ENCODE measurements at places on chromosomes 11 and 22.

DNA sequence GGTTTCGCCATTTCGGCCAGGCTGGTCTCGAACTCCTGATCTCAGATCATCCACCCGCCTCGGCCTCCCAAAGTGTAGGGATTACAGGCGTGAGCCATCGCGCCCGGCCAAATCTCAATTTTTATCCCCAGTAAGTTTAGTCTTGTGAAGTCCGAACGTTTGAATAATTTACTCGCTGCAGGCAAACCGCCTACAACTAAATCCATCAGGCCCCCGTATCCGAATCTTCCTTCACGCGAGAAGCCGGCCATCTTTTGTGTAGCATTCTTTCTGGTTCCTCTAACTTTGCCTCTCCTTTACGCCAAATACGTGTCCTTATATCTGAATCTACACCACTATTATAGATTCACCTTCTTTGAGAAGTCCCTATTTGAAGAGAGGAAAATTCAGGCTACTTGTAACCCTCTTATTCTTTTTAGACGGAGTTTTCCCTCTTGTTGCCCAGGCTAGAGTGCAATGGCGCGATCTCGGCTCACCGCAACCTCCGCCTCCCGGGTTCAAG, 581 bp upstream of the EIF3L start:
- peak; percentile 11 for DNase-seq

GRCh38 chr11:68598816-68599653, 85.3 kb upstream of the GAL start:
- no peak for DNase-seq

DNA sequence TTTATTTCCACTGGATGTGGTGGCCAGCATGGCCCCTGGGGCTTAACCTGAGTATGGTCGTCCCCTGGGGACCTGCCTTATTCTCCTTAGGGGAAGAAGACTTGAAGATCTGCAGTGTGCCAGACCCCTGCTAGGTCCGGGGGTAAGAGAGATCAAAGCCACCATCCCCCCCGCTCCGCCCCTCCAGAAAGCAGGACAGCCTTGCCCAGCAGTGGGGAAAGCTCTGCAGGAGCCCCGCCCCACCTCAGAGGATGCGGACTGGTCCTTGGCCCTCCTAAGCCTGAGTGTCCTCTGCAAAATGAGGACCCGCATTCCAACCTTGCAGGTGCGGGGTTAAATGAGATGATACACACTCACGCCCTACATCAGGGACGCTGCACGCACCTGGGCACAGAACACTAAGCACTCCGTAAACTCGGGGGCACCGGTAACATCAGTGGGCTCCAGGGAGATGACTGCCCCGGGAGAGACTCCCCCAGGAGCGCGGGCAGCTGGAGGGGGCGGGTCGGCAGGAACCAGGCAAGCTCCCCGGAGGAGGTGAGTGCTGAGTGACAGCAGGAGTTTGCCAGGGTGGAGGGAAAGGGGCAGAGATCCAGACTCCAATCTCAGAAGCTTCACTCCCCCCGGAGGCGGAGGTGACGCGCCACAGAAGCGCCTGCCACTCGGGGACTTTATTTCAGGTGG, 564 bp upstream of the ANO1 start:
- no peak for DNase-seq

DNA sequence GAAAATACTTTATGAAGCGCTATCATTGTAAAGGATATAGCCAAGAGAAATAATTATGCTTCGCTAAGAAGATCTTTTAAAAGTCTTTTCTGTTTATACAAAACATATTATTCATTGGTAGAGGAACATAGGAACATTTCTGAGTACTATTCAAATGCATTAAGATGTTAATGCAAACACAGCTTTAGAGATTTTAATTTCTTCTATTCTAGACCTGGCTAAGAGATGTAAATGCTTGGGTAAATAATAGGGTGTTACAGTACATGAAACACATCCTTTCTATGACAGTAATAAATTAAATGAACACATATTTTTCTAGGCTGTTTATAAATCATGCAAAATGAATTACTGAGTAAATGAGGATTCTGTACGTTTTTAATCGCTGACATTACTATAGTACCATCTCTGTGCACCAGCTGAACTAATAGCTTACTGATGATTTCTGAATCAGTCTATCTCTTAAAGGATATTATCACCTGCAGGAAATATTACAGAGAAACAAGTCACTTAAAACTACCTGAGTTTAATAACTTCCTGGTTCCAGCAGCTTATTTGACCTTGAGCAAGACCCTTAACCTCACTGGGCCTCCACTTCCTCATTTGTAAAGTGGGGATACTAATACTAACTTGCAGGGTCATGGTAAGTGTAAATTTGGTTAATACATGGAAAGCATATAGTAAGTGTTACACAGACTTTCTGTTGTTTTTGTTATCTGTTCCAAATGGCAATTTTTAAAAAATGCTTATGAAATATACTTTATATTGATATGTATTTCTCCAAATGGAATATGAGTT, 344.9 kb downstream of the DYNC2H1 start:
- DNase-seq = no peak

- DNase-seq = no peak
Observed at GRCh38 chr11:67366961-67367760, 6.2 kb downstream of the CLCF1 start.

DNA sequence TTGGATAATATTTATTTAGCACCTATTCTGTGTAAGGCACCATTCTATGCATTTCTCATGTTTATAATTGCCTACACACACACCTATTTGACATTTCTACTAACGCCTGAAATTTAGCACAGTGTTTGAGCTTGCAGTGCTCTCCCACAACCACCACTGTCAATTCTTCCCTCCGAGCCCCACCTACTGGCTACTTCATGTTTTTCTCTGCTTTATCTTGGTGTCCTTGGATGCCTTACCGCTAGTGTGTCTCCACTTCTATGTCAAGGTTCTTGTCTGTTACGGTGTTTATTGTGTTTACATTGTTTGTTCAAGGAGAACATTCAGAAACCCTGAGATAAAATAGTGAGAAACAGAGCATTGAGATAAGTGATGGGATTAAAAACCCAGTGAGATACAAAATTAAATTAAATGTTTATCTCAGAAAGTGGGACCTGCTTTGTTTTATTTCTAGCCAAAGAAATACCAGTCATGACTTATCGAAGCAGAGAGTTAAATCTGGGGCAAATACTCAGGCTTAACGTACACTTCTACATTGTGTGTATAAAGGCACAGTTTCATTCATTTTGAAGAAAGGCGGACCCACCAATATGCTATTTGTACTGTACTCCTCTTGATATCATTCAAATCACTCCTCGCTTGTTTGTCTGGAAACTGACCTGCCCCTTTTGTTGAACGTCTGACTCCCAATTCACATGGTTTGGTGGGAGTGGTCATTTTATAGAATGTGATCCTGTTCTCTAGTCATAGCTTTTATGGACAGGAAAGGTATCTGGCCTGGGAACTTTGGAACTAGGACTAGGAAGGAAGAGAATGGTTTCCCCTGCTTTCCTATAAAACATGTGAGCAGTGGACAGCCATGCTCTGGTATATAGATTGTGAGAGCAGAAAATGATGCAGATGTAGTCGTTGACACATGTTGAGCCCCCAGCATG, 39.2 kb upstream of the SLC36A4 start:
- DNase-seq = no peak

- no peak for DNase-seq
Observed at GRCh38 chr11:12157241-12157661, 46.9 kb downstream of the MICAL2 start.

All from stimulated activated CD4-positive, alpha-beta T cell treated with anti-CD3 and anti-CD28 coated beads, Interleukin-4, amount 100 ng/mL, for 1 hour (primary cell).